ENCODE measurements at places on chromosomes 6 and 20.

GRCh38 chr6:22141241-22141745, 155.5 kb downstream of the PRL start:
- no peak for DNase-seq

- no peak for DNase-seq
Measured at GRCh38 chr6:41976794-41977484, 35.3 kb upstream of the CCND3 start.

DNA sequence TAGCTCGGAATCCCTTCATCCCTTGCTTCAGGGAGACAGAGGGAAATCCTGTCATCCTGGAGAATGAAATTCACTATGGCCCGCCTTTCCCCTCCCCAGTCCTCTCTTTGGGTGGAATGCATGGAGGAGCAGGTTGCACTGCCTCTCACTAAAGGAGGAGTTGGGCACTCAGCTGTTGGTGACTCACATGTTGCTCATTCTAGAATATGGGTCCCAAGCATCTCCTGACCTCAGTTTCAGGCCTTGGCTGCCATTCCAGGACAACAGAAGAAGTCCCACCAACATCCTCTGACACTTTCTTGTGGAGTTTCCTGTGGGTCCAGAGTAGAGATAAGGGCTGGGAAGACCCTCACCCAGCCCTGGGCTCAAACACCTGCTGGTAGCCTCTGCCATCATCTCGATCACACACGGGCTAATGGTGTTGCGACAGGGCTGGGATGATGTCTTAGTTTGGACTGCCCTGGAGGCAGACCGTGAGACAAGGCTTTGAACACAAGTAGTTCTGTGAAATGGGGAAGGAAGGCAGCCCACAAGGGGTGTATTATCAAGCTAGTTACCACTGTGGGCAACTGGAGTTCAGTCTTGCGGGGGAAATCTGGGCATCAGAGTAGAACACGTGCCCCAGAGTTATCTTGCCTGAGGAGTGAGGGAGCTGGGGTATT, 52.4 kb upstream of the RNF24 start:
- DNase-seq, result no peak

GRCh38 chr6:114042267-114043016, 71.5 kb upstream of the HDAC2 start:
- DNase-seq, result no peak

GRCh38 chr6:63690221-63690620, 54.6 kb downstream of the PHF3 start:
- no peak for DNase-seq

All from activated CD4-positive, alpha-beta T cell treated with anti-CD3 and anti-CD28 coated beads for 24 hours (primary cell).